A172 (cell line): ENCODE measurements at places on chromosomes 2 and 18. TPM values are rescaled to one million over a fixed set of nuclear protein-coding genes. Genes with fewer than 3 reads are reported as not detected.

The MBD2 gene
- 16.2 and 222 TPM in 2 replicates for total RNA-seq

The UGT1A3 gene
- not detected in 2 replicates for total RNA-seq

The ANO7 gene
- 0.03 and 0.72 TPM in 2 replicates for total RNA-seq

The ALLC gene
- not detected in 2 replicates for total RNA-seq

The ALPP gene
- total RNA-seq, result 0.84 and 2.1 TPM in 2 replicates

The TBR1 gene
- not detected in 2 replicates for total RNA-seq

The ANKRD44 gene
- 8.7 and 16.2 TPM in 2 replicates for total RNA-seq

The ERLEC1 gene
- total RNA-seq, result 68.9 and 76.3 TPM in 2 replicates

The FHOD3 gene
- total RNA-seq, result 13.0 and 19.3 TPM in 2 replicates

The FOSL2 gene
- total RNA-seq, result 36.1 and 39.7 TPM in 2 replicates

The SERPINB10 gene
- total RNA-seq, result not detected in 2 replicates

The MYCN gene
- not detected in 2 replicates for total RNA-seq

The SCN7A gene
- total RNA-seq, result 0.02 TPM in 1 of 2 replicates, not detected in the other

The ACTG2 gene
- not detected in 2 replicates for total RNA-seq

The TMEM178A gene
- not detected in 2 replicates for total RNA-seq
